Bronchial epithelial cell (primary cell): ENCODE measurements at places on chromosomes 16 and 17. TPM values are rescaled to one million over a fixed set of nuclear protein-coding genes. Genes with fewer than 3 reads are reported as not detected.

Gene FOXJ1
- total RNA-seq, result not detected in 2 replicates

Gene USP43
- 13.4 and 14.2 TPM in 2 replicates for total RNA-seq

Gene CCL17
- total RNA-seq, result not detected in 2 replicates

Gene KRT25
- total RNA-seq, result not detected in 2 replicates

Gene ZSCAN10
- total RNA-seq, result not detected in 2 replicates

DNA sequence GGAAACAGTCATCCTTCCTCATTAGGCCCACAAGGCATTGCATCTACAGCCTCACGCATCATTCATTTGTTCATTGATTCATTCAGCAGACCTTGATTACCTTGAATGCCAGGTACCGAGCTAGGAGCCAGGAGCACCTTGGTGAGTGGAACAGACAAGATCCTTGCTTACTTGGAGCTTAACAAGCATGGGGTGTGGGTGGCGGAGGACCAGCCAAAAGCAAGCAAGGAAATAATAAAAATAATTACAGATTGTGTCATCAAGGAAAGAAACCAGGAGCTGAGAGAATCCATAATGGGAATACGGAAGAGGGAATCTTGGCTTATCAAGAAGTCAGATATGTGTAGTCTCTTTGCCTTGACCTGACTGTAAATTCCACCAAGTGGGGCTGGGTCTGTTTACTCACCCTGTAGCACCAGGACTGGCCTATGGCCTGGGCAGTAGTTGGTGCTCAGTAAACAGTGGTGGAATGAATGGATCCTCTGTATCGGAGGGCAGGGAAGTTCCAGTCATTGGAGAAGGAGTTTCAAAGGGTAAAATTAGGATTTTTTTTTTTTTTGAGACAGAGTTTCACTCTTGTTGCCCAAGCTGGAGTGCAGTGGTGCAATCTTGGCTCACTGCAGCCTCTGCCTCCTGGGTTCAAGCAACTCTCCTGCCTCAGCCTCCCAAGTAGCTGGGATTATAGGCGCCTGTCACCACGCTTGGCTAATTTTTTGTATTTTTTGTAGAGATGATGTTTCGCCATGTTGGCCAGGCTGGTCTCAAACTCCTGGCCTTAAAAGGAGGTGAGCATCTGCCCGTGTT, 157.7 kb downstream of the MSI2 start:
- no peak for DNase-seq

DNA sequence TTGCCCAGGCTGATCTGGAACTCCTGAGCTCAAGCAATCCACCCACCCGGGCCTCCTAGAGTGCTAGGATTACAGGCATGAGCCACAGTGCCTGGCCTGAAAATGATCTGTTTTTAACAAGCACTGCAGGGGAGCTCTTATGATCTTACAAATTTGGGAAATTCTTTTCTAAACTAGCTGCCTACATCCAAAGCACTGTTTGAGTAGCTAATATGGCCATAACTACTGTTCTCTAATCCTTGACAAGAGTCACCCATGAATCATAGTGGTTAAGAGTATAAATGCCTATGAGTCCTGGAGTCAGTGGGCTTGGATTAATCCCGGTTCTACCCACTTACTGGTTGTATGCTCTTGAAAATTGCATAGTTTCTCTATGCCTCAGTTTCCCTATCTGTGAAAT, 1.4 kb upstream of the CPPED1 start:
- DNase-seq, result no peak

DNA sequence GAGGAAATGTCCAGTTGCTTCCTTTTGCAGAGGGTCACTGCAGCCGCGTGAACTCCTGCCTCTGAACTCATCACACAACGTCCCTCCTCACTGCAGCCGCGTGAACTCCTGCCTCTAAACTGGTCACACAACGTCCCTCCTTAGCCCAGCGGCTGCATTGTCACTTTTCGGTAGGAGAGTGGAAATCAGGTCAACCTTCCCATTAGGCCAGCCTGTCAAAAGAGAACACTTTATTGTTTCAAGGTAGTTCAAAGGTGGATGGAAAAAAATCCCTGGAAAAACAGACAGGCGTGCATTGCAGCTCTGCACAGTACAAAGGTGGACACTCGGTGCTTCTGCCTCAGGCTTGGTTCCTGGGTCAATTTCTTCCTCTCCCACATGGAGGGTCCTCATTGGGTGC, 280.2 kb downstream of the FOXL1 start:
- no peak for DNase-seq

- no peak for DNase-seq
Measured at GRCh38 chr16:84832488-84833143, 12.8 kb downstream of the CRISPLD2 start.

DNA sequence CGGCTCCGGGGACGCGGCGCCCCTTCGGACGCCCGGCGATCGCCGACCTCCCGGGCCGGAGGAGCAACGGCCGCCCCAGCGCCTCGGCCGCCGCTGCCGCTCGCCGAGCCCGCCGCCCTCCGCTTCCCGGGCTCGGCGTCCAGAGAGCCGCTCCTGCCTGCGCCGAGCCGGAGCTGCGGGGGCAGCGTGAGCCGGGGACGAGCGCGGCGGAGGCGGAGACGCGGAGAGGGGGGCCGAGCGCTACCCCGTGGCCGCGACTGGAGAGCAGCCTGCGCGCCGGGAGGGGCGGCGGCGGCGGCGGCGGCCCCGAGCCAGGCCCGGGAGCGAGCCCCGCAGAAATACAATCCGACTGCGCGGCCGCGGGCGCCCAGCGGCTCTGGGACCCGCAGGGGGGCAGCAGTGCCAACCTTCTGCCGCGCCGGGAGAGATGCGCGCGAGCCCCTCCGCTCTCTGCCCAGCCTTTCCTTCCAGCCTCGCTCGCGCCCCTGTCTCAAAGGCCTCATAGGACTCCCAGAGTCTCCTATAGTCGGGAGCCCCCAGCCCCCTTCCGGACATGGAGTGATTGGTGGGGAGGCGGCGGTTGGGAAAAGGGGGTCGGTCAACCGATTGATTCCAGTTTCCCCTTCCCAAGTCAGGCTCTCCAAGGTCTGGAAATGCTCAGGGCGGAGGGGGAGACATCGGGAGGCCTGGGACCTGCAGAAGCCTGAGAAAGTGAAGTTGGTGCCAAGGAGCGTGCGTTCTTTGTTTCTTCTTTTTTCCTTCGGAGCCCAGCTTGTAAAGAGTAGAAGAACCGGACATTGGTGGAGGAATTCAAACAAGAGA, 1.0 kb upstream of the SDK2 start:
- peak; percentile 32 for DNase-seq

DNA sequence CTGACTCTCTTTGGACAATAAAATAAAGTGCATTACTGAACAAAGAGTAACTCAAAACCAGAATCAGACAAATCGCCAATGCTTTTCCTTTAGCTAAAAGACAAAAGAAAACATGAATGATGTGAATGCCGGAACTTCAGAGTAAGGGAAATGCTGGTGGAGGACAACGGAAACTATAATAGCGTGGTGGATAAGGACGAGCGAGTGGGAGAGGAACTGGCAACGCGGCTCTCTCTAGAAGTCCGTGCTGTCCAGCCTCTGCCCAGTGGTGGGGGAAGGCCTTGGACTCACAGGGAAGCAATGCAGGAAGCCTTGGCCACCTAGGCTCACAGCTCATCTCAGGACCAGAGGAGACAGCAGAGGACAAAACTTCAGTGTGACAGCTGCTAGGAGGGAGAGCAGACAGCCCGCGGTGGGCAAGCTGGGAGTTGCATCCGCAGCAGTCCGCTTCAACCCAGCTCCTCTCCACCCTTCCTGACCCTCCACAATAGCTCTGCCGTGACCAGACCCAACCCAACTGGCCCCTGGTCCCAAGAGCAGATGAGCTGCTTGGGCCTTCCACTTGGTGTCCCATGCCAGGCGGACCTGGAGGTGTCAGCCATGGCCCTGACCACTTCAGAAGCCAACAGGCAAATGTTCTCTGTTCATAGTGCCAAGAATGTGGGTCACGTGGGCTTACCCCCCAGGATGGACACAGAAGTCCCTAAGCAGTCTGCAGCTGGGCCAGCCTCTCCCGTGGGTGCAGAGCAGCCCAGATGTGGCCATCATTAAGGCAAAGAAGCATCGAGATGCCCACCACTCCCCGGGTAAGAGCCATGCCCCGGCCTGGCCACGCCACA, 5.3 kb upstream of the FAAP100 start:
- no peak for DNase-seq

GRCh38 chr16:51392521-51393187, 241.6 kb upstream of the SALL1 start:
- DNase-seq, result peak; percentile 7

DNA sequence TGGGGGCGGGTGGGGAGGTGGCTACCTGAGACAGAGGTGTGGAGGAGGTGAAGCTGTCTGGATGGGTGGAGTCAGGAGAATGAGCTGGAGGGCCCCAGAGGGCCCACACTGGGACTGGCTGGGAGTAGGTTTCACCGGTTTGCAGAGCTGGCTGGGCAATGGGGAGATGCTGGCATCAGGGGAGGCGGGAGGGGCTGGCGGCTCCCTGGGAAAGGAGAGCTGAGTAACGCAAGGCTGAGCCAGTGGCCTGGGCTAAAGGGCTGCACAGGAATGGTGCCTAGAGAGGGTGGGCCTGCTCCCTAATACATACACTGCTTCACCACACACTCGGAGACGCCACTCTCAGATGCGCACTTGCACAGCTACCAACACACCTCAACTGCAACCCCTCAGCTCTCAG, 12.4 kb downstream of the P3H4 start:
- peak; percentile 92 for DNase-seq

- DNase-seq, result no peak
Measured at GRCh38 chr16:83705856-83706255, 101.9 kb upstream of the HSBP1 start.

DNA sequence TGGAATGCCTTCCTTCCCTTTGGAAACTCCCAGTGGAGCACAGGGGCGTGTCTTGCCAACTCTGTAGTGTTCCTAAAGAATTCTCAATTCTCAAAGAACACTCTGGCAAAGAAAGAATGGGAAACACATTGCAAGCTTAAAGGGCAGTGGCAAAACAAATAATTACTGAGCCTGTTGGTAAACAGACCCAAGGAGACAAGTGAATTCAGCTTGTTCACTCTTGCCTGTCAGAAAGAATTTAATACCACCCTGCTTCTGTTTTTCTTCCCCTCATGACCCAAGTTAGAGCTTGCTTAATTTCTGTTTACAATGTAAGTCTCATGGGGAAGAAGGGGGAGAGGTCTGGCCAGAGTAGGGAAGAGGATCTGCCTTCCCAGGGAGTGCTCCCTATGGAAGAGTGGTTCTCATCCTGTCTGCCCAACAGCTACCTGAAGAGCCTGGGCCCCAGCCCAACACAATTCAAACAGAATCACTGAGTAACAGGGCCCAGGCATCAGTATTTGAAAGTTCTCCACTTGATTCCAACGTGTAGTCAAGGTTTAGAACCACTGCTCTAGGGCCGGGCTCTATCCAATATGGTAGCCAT, 386.0 kb downstream of the SLC39A11 start:
- peak; percentile 88 for DNase-seq

- DNase-seq, result peak; percentile 82
Measured at GRCh38 chr17:61766520-61766919, 96.8 kb downstream of the BRIP1 start.

DNA sequence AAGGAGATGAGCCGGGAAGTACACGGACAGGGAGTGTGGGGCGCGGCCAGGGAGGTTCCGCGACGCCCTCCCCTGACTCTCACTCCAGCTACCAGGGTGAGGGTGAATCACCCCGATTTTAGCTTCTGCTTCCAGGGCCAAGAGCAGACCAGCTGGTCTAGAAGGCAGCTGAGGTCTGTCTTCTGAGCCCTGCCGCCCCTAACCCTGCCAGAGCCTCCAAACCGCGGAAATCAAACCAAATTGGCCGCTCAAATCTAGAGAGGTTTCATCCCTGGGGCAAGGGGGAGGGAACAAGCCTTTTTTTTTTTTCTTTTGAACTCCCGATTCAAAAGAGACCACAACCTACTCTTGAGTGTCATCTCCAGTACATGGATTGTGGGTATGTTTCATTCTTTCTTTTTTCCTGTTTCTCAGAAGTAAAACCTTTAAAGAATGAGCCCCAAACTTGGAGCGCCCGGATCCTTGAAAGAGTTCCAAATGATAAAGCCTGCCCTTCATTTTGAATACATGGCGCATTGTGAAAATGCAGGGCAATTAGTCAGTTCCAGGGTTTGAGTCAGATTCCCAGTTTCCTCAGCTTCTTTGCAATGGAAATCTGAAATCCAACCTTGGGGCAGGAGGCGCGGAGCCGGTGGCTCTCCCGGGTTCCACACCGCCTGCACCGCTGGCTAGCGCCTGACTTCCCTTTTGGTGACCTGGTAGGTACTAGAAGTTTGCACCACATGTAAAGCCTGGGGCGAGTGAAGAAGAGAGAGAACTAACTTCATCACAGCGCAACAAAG, 16.5 kb upstream of the ZFHX3 start:
- DNase-seq, result no peak

DNA sequence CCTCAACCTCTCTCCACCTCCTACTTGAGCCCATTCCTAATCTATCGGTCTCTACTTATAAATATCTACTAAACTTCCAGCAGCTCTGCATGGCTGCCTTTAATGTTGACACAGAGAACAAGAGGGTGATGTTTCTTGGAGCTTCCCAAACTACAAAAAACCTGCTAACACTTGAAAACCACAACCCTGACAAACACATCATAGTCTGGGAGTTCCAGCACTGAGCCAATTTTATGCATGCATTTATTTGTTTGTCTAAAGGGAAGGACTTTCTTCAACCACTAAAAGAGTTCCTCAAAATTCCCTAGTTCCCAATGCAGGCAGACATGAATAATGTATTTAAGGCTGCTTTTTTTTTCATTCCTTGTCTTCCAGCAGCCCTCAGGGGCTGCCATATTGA, 331.8 kb upstream of the XYLT1 start:
- no peak for DNase-seq

DNA sequence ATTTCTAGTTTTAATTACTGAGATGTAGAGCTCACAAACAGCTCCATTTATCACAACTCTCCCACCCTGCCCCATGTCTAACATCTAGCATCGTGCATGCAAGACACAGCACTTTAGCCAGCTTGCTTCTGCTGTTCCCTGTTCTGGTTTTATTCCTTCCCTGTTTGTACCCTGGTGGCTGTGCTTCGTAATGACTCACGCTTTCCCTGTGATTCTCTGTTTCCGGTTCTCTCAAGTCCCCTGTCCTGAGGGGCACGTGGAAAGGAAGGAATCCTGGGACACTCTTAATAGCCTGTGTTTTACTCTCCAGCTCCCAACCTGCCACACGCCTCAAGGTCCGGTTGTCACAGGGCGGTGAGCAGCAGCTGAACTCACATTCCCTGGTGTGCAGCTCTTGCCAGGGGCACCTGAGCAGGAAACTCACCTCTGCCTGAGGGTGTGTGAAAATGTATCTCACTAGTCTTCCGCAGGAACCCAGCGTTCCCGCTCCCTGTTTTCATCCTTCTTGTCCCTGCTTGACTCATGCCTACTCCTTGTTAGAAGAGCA, 10.6 kb downstream of the SHISA6 start:
- no peak for DNase-seq

GRCh38 chr16:67150047-67150832, 558 bp downstream of the B3GNT9 start:
- DNase-seq, result peak; percentile 15
